EH (cell line): ENCODE measurements at places on chromosomes 1 and 21.

GRCh38 chr1:48356901-48357300 lies 115.1 kb downstream of the SPATA6 start:
- DNase-seq, result no peak

DNA sequence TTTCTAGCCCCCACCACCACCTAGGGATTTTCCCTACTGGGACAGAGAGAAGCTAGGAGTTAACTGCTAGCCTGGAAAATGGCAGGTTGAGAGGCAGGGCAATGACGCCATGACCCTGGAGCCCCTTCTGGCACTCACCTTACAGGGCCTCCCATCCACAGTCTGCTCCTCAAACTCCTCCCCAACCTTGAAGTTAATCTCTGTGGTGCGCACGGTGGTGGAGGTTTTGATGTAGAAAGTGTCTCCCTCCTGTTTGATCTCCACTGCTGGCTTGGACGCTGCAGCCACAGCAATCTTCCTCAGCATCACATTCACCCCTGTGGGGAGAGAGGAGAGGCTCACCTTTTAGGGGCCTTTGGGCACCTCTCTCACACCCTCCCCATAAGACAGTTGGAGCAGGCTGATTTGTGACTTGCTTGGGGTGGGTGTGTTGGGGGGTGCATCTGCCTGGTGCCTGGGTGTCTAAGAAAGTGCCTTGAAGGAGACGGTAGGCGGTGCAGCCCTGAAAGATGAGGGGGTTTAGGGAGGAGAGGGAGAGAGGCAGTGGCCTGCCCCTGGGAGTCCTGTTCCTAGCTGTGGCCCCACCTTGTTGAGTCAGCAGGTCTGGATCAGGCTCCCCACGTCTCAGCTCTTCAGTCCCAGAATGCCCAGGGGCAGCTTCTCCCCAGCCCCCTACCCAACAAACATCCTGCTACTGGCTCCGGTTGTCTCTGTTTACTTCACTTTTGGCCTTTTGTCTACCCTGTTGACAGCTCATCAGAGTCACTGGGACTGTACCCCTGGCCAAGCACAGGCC lies 4.4 kb downstream of the CRABP2 start:
- DNase-seq, result no peak

DNA sequence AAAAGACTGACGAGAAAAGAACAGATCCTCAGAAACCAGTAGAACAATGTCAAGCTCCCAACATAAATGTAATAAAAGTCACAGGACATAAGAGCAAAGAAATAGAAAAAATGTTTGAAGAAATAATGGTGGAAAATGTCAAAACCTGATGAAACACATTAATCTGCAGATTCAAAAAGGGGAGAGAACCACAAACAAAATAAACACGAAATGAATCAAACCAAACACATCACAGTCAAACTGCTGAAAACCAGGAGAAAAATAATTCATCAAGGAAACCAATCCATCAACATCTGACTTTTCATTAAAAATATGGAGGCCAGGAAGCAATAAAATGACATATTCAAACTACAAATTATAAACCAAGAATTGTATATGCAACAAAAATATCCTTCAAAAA lies 31.9 kb downstream of the TRIM33 start:
- no peak for DNase-seq

GRCh38 chr1:43058545-43059360 lies 100.1 kb upstream of the SLC2A1 start:
- peak; percentile 68 for DNase-seq

DNA sequence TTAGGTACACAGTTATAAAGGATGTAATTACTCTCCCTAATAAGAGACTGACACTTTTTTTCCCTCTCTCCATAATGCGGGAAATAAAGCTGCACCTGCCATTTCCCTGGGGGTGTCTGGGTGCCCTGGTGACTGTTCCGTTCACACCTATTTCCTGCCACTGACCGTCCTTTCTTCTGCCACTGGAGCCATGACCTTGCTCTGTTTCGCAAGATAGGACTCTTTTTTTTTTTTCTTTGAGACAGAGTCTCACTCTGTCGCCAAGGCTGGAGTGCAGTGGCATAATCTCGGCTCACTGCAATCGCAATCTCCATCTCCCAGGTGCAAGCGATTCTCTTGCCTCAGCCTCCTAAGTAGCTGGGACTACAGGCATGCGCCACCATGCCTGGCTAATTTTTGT lies 66.1 kb upstream of the SERBP1 start:
- no peak for DNase-seq

GRCh38 chr1:174938281-174939007 lies 61.3 kb upstream of the CACYBP start:
- DNase-seq, result no peak

DNA sequence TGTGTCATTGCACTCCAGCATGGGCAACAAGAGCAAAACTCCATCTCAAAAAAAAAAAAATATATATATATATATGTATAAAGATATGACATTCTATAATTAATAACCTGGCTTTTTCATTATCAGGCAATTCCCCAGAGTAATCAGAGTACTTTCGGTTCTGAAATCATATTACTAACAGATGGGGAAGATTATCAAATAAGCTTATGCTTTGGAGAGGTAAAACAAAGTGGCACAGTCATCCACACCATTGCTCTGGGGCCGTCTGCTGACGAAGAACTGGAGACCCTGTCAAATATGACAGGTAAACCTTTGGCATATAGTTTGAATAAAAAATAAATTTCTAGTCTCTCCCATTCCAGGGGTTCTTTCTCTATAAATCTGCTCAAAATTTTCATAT lies 58.5 kb upstream of the SH3GLB1 start:
- DNase-seq, result no peak
